ENCODE measurements at places on chromosomes 16 and 17.
A peak's percentile ranks its signal among the peaks of the same experiment; 100 is the strongest.

- peak; percentile 45 for DNase-seq
Measured at GRCh38 chr17:42347198-42347597, 41.0 kb downstream of the STAT3 start.

DNA sequence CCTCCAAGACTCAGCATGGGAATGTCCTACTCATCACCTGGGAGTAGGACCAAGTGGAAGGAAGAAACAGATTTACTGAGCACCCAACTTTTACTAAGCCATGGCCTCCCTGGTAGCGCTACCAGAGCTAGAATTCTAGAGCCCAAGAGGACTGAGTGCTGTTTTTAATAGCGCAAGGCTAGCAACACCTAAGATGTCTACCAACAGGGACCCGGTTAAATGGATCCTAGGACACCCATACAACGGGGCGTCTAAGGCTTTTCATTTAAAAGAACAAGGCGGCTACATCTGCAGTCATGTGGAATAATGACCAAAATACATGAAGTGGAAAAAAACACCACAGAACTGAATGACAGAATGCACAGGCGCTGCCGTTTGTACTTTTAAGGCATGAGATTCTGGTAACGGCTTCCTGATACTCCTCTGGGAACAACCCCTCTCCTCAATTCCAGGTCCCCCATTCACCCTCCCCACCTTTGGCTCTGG, 5.1 kb downstream of the GGA2 start:
- no peak for DNase-seq

DNA sequence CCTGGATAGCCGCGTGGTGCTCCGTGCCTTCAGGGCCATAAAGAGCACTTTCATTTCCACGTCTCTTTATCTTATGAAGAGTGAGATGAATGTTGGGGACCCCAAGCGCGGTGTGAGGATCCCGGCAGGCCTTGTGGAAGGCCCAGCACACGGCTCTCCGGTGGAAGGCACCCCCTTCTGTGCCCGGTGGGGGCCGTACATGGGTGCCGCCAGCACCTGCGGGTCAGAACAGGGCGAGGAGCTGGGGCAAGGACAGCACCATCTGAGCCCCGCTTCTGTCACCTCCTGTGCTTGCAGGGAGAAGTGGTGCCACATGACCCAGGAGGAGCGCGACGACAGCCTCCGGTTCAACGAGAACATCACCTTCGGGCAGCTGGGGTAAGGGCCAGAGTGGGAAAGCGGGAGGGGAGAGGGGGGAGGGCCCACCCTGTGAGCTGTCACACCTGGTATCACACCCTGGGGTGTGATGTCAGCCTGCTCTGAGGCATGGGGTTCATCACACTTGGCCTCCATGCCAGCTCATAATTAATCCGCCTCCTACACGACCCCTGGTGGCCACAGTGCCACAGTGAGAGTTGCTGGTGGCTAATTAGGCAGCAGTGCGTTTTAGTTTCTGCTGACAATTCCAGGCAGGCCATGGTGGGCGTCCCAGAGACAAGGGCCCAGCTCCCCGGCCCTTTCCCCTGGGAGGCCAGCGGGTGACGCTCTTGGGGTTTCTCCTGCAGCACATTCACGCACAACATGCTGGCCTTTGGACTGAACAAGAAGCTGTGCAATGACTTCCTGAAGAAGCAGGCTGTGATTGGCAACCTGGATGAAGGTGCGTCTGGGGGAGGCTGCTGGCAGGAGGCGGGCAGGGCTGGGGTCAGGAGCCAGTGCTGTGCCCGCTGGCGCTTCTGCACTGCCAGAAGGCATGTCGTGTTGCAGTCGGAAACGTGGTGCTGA, 25.7 kb downstream of the CIBAR2 start:
- peak; percentile 70 for DNase-seq

DNA sequence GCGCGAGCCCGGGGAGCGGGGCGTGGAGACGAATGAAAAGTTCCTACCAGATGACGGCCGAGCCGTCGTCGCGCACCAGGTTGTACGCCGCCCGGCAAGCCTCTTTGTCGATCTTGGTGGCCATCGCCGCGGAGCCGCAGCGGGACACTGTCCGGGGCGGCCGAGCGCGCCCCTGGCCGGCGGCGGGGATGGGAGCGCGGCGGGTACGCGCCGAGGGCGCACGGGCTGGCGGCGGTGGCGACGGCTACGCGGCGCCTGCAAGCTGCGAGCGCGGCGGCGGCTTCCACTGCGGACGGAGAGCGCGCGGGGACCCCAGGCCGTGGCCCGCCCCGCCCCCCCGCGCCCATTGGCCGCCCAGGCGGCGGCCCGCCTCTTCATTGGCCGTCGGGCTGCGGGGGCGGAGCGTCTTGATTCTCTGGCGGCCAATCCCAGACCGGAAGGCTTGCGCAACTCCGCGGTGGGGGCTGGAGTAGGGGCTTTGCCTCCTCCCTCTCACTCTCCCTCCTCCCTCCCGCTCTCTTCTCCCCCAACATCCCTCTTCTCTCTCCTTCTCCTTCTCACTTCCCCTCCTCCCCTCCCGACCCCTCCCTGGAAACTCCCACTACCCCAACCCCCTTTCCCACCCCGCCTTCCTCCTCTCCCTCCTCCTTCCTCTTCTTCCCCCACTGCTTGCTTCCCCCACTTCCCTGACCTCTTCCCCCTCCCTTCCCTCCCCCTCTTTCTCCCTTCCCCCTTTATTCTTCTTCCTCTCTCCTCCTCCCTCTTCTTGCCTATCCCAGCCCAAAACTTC, at the start of gene COTL1:
TSS of gene COTL1 (minus strand) at position 288 of the 790 bp plus-strand sequence. CDS start at position 124, 164 bp downstream.
- DNase-seq = peak; percentile 97

- DNase-seq = no peak
Measured at GRCh38 chr17:80683625-80684104, 139.0 kb downstream of the RPTOR start.

DNA sequence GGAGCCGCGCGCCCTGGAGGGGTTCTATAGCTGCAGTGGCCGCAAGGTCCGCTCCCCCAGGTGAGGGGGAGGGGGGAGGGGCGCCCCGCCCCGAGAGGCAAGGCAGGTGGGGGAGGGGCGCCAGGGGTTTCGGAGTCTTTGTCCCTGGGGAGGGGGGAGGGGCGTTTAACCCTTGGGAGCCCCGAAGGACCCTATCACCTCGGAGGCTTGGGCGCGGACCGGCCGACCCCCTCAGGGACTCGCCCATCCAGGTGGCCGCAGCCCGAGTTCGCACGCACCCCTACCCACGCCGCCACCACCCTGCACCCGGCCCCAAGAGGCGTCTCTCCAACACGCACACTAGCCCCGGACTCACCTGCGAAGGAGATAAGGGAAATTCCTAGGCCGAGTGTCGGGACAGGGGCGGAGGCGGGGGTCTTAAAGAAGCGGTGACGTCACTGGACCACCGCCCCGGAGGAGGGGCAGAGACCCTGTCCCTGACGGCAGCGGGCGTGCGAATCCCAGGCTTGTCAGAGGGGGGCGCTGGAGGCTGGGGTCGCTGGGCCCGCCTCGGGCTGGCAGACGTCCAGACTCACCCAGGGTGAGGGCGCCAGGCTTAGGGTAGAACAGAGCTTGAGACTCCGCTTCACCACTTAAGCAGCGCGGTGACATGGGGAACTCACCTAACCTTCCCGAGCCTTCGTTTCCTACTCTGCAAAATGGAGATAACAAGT, at the start of gene CLDN6:
TSS of gene CLDN6 (minus strand) at position 390 of the 713 bp plus-strand sequence. CDS start 2,162 bp downstream, outside the sequence.
- DNase-seq = no peak

DNA sequence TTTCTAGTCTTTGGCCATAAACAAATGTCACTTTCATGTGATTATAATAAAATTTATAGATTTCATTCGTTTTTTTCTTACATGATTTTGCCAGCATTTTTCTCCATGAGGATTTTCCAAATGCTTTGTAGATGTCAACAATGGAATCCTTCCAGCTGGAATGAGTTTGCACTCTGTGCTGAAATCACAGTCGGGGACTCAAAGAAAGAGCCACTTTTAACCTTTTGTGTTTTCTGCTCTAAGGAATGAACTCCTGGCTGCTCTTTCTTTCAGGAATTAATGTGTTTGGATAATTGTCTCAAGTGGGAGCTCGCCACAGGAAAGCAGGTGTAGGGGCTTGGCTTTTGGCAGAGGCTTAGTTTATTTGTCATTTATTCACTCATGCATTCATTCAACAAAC, 372.3 kb upstream of the SALL1 start:
- no peak for DNase-seq

GRCh38 chr17:58337210-58337599, 8.6 kb upstream of the TSPOAP1 start:
- DNase-seq = no peak

DNA sequence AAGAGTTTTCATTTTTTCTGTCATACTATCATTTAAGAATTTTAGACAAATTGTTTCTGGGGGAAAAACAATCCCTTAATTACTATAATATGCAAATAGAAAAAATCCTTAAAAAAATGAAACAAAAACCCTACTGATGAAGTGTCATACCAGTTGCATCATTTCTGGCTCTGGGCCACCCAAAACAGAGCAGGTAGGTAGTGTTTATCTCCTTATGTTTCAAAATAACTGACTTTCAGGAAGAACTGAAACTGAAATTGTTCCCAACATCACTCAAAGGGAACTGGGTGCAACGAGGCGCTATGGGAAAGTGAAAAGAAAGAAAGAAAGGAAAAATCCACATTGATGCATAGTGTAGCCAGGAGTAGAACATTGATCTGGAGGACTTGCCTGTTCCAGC, 653.1 kb upstream of the SOX9 start:
- DNase-seq = no peak

GRCh38 chr16:1108299-1109252, 12.5 kb upstream of the C1QTNF8 start:
- no peak for DNase-seq

DNA sequence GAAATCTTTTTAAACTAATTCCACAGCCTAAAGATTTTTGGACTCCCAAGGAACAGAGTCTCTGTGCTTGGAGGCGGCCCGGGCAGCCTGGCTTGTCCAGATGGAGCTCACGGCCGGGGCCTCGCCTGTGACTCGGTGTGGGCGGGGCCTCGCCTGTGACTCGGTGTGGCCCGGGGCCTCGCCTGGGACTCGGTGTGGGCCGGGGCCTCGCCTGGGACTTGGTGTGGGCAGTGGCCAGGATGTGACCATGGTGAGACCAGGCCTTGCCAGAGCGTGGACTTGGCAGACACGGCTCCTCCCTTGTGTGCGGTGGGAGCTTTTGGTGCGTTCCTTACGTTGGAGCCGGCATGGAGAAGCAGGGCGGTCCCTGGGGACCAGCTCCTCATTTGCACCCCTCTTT, 92.3 kb downstream of the METRNL start:
- no peak for DNase-seq

- no peak for DNase-seq
Measured at GRCh38 chr17:65593092-65593854, 31.8 kb upstream of the AXIN2 start.

- DNase-seq = no peak
Measured at GRCh38 chr17:69723741-69724140, 309.2 kb downstream of the MAP2K6 start.

- no peak for DNase-seq
Measured at GRCh38 chr17:37725601-37726146, 19.2 kb downstream of the HNF1B start.

DNA sequence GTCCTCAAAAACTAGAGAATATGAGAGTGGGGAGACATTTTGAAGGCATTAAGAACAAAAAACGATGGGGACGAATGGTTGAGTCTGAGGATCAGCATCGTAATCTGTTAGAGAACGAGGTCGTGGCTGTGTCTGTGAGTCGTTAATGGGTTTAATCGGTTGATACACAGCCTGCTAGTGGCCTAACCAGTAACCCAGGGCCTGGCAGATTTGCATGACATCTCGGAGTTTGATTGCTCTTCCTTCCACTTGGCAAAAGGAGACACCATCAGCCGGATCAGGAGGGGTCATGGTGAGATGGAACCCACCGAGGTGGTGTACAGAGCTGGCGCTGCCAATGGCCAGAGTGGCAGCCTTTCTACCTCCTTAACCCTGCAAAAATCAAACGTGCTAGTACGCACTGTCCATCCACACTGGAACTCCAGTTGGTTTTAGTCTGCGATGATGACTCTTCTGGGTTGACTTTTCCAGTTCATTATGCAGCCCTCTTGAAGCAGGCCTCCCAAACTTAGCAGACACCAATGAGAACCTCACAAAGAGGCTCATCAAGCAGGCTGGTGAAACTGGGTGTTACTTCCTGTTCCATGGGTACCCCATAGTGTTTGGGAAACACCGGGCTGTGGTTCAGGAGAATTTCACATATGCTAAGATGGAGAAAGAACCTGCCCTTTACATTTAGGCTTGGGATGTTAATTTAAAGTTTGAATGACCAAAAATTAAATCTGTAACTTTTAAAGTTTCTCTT, 4.1 kb downstream of the HS3ST3B1 start:
- no peak for DNase-seq

GRCh38 chr16:90020260-90020837, 1.1 kb upstream of the DBNDD1 start:
- DNase-seq = no peak

DNA sequence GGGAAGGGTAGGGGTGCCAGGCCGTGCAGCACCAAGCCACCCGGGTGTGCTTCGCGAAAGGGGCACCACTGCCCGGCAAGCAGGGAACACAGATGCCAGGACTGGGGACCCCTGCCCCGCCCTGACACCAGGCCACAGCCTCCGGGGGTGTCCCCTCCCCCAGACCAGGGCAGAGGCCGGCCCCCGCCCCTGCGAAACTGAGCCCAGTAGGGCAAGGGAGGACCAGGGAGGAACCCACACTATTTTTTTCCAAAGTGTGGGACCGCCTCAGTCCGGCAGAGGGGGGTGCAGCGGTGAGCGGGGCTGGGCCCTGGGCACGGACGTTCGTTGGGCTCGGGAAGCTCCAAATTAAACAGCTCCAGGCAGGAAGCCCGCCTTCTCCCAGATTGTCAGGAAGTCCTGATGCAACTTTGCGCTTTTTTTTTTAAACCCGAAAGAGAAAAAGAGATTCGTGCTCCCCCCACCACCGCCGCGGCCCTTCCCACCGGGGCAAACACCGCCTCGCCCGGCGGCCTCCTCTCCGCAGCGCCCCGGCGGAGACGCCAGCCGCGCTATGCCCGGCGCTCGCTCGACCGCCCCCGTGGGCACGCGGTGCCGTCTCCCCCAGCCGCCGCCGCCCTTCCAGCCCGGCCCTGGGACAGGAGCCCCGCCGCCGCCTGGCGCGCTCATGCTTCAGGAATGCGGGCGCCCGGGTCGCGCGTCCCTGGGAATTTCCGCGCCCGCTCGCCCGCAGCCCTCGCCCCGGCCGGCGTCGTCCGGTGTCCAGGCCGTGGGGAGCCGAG, 755 bp downstream of the PIEZO1 start:
- peak; percentile 83 for DNase-seq

- DNase-seq = peak; percentile 95
Measured at GRCh38 chr16:31873556-31874365, at the start of gene ZNF267. Gene ZNF267 (plus strand): TSS chr16:31873807. CDS start chr16:31873967, 160 bp downstream.

DNA sequence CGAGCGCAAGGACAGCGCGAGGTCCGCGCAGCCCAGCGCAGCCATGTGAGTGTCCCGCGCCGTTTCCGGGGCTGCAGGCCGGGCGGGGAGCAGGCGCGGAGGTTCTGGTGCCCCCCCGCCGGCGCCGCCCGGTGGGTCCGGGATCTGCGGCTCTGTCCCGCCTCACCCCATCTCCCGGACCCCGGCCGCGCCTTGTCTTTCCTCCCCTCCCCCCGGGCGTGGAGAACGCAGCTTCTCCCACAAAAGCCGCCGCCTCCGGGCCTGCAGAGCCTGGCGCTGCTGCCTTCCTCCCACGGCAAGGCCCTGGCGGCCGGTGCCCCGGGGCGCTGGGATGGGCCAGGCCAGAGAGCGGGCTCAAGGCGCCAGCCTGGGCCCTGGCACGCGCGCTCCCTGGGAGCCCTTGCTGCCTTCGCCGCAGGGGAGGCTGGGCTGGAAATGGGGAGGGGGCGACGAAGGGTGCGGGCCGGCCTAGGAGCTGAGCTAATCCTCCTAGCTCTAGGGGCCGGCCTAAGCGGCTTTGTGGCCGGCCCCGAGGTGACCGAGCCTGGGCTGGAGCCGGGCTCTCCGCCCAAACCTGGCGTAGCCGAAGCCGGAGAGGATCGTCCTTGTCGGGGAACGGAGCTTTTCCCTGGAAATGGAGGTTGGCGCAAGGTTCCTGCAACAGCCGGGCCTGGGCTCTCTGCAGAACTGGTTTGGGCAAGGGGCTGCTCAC, 397 bp downstream of the RIPOR1 start:
- peak; percentile 70 for DNase-seq

All from left hindlimb (tissue), 1 donor.